ENCODE measurements at places on chromosomes 4 and X. TPM values are rescaled to one million over a fixed set of nuclear protein-coding genes. Genes with fewer than 3 reads are reported as not detected.

- no peak for DNase-seq
These were observed 45.3 kb downstream of the SLC9A6 start for GRCh38 chrX:136030303-136031191.

DGAT2L6 gene
- not detected for total RNA-seq

DNA sequence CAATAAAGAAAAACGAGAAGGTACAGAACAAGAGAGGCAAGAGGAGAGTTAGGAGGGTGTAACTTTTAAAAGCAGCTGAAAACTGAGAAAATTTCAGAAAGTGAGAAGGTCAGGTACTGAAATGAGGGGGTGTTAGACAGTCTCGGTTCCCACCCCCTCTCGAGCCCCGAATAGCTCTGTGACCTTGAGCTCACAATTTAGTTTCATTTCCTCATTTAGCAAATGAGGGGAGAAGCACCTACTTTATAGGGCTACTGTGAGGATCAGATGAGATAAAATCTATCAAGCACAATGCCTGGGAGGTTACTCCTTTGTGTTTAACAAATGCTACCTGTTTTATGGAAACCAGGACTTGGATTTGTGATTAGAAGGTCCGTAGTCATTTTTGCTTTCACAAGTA lies 4.9 kb downstream of the UGT8 start:
- no peak for DNase-seq

DNA sequence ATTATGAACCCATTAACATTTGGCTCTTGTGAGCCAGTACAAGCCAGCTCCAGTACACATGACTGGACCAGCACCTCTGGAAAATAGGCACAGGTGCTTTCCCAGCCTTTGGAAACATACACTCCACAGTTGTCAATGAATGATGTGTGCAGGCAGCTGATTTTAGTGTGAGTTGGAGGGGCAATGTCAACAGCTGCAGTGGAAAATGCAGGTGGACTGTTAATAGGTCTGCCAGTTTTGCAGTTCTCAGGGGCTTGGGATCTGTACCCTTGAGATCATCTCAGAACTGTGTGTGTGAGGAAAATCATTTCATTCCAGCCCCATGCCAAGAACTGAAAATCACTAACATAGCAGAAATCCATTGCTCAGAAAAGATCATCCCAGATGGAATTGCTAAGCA lies 81.7 kb upstream of the CHRDL1 start:
- DNase-seq = no peak

TCEAL7 gene
- 45.2 TPM for total RNA-seq

GRCh38 chr4:120960656-120961267 lies 38.2 kb upstream of the PRDM5 start:
- DNase-seq = no peak

TBC1D8B gene
- 4.5 TPM for total RNA-seq

AKAP4 gene
- total RNA-seq = not detected

- no peak for DNase-seq
These were observed 251.9 kb downstream of the PAPSS1 start for GRCh38 chr4:107468156-107468555.

GRCh38 chr4:170325599-170325998 lies 235.8 kb upstream of the AADAT start:
- DNase-seq = no peak

PNMA3 gene
- 15.8 TPM for total RNA-seq

VCX2 gene
- total RNA-seq = not detected

DNA sequence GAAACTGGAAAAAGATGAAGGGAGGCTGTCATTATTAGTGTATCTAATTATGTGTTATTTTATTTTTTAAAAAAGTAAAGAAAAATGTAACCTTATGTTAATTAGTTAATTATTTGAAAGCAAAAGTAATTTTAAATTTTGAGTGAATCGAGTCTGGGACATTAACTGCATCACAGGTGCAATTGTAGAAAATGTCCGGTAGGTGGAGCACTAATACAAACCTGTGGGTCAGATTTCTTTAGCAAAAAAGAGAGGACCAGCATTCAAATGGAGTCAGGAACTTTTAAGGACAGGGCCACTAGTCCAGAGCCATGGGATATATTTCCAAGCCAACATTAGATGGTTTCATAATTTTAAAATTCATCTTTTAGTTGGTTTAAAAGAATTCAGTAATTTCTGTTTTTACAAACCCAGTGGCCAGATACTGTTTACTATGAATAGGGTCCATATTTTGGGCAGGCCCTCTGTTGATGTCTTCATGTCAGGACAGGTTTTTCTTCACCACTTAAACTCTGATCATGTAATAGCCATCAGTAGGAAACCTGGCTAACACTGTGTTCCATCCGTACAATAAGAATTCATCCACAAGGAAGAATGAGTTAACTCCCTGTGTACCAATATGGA lies 27.2 kb downstream of the BST1 start:
- peak; percentile 33 for DNase-seq

FANCB gene
- 12.8 TPM for total RNA-seq

- DNase-seq = no peak
These were observed 22.4 kb downstream of the GAB1 start for GRCh38 chr4:143358923-143359643.

DNA sequence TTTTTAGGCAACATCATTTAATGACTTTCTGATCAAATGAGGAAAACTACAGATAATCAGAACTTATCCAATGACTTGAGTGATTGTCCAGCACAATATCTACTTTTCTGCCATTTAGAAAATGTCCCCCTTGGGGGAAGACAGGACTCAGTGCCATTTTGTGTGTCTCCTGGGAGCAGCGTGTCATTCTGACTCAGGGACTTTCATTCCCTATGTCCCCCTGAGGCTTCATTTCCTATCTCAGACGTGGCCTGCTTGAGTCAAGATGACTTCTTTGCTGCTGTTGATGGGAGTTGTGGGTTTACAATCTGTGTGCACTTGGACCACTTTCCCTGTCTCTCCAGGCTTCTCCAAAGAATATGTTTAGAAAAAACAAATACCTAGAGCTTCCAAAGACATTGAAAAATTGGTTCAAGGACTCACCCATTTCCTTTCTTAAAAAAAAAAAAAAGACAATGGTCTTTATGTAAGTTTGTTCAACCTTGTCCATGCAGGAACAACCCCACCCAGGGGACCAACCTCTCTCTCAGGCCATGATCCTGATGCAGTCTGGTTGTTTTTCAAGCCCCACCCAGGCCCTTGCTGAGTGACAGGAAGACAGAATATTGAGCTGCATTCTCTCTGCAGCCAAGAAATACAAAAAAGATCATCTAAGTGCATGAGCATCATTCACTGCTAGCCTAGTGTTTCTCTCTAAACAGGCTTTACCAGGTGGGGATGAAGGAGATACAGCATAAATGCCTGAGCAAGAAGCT lies 34.3 kb upstream of the TMEM154 start:
- no peak for DNase-seq

GAGE1 gene
- not detected for total RNA-seq

- DNase-seq = no peak
These were observed 18.4 kb downstream of the NMU start for GRCh38 chr4:55617587-55618197.

DNA sequence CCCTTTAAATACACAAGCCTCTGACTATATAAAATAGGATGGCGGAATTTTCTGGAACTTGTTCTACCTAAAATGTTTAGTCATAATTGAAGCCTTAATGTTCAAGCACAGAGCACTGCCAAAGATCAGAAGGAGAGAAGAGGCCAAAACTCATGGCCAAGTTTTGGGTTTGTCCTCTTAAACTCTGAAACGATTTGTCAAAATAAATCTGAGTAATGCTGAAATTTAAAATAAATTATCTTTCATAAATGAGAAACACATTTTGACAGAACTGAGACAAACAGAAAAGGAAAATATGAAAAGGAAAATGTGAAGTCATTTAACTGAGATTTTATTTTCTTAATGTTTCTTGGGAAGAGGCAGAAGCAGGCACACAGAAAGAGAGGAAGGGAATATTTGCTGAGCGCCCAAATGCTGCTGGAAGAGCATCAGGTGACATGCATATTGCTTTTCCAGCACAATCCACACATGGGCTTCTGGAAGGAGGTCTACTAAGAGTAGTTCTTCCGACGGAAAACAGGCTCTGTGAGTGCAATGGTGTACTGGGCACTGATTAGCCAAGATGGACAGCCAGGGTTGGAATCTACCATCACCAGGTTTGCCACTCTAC lies 47.4 kb upstream of the ZNF518B start:
- no peak for DNase-seq

- DNase-seq = no peak
These were observed 9.4 kb downstream of the ADH6 start for GRCh38 chr4:99209671-99210070.

ATRX gene
- 213 TPM for total RNA-seq

Measured in spinal cord (tissue), 10 donors.